ENCODE measurements at places on chromosomes 3 and 15.

- DNase-seq: no peak
Measured at GRCh38 chr3:71707595-71707994, 17.6 kb downstream of the EIF4E3 start.

GRCh38 chr15:89230277-89230676 is 8.9 kb upstream of the RLBP1 start:
- no peak for DNase-seq

GRCh38 chr3:106161246-106161645 is 292.4 kb upstream of the CBLB start:
- DNase-seq: no peak

DNA sequence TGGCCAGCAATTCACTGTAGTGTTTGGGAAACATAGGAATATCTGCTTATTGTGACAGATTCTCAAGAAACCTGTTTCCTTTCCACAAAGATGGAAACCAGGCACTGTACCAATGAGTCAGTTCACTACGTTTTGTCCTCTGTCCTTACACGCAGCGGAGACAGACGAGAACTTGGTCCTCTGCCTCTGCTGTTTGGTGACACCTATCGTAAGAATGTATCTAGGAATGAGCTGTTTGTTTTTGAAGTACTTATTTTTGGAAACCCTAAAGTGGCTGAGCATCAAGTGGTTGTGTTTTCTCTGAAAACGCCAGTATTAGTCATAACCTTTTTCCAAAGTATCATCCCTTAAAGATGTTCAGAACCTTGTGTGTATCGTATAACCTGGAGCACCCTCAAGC is 93.0 kb downstream of the PGPEP1L start:
- no peak for DNase-seq

GRCh38 chr15:89662893-89663626 is 7.8 kb upstream of the KIF7 start:
- no peak for DNase-seq

DNA sequence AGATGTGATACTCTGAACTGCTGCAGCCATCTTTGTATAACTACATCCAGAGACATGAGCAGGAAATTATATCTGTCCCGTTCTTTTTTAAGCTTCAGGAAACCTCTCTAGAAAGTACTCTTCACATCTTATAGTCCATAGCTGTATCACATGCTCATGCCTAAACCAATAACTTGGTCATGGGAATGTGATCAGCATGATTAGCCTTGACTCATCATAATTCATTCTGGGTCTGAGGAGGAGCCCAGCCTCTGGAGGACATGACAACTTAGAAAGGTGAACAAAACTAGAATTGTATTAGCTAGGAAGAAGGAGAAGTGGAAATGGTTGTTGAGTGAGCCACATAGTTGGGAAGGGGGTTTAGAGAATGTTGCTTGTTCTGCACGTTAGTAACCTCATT is 12.9 kb downstream of the PPM1L start:
- DNase-seq: no peak
